ENCODE measurements at places on chromosomes 4 and X. TPM values are rescaled to one million over a fixed set of nuclear protein-coding genes. Genes with fewer than 3 reads are reported as not detected.

Gene FAM114A1
- total RNA-seq, result 250 TPM

GRCh38 chr4:73442275-73442674 is 6.3 kb downstream of the AFP start:
- DNase-seq, result no peak

Gene GPR50
- not detected for total RNA-seq

- no peak for DNase-seq
These were observed 159.6 kb upstream of the CTSO start for GRCh38 chr4:156113138-156113765.

Gene RPS6KA6
- total RNA-seq, result 7.7 TPM

Data from myocyte (in vitro differentiated cells).